ENCODE measurements at places on chromosomes 6 and 20.

- no peak for DNase-seq
Observed at GRCh38 chr6:4032475-4032874, 46.5 kb downstream of the FAM217A start.

DNA sequence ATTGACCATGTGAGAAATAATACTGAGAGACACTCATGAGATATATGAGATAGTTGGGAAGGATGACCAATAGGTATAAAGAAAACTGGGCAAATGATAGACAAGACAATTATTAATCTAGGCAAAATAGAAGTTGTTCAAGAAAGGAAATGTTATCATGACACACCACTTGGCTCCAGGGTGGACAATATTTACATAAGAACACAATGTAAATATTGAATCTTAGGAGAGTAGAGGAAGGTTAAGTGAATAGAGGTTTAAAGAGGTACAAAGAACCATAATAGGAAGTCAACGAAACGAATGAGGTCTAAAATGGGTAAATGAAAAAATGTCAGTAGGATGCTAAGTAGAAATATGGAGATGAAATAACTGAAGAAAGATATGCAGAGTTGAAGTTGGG is 126.5 kb downstream of the MBOAT1 start:
- DNase-seq: no peak

DNA sequence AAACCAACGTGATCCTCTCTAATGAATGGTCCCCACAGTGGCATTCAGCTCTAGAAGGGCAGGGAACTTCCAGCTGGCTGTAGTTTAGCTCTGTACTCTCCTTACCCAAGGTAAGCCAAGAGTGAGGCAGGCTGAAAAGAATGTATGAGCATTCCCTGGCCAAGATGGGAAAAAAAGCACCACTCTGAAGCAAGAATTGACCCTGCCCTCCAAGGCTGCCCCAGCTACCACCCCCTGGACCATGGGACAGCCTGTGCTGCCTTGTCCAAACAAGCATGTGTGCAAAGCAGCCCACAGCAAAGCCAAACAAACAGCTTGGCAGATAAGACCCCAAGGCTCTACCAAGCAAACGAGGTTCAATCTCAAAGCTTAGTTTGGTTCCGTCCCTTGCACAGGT is 73.9 kb downstream of the GFOD1 start:
- DNase-seq: no peak

DNA sequence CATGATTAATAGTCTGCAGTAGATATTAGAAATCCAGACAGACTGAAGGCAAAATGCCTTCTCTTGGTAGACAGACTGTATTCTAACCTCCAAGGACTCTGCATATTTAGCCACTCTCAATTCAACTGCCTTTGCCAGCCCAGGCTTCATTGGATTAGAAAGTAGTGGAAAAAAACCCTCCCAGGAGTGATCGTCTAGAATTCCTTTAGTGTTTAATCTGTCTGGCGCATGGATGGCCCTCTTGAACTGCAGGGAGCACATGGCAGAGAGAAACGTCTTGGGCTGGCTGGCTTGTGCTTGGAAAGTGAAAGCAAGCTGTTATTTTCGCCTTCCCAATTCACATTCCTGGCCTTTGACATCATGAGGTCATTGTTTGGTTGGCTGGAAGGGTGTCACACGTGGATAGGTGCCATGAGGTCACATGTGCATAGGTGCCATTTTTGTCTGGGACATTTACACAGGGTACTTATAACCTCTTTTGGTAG is 30.9 kb upstream of the NEDD9 start:
- no peak for DNase-seq

DNA sequence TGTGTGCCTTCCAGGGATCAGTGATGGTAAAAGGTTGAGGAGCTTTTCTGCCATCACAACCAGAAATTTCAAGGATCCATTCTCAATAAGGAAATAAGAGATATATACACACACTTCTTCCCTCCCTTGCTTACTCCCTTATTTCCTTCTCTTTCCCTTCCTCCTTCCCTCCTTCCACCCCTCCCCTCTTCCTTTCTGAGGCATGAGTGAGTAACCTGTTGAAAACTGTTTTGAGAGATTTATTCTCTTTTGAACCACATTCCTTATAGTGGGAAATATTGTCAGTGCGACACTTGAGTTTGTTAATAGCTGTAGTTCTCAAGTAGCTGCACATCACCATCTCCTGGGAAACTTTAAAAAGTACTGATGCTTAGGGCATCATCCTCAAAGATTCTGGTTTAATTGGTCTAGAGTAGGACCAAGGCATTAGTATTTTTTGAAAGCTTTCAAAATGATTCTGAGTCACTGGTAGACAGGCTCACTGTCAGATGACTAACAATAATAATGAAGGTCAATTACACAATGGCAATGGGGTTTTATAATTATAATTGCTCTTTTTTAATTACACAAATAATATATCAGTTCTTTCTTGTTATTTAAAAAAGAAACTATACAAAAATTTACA is 109.9 kb downstream of the POPDC3 start:
- DNase-seq: no peak

- no peak for DNase-seq
Observed at GRCh38 chr6:28901831-28902230, 22.0 kb downstream of the TRIM27 start.

Data from Kasumi-1 (cell line).